NCI-H774 (cell line): ENCODE measurements at places on chromosomes 7 and 10.

GRCh38 chr10:23331567-23332301, 12.9 kb downstream of the C10orf67 start:
- DNase-seq = no peak

DNA sequence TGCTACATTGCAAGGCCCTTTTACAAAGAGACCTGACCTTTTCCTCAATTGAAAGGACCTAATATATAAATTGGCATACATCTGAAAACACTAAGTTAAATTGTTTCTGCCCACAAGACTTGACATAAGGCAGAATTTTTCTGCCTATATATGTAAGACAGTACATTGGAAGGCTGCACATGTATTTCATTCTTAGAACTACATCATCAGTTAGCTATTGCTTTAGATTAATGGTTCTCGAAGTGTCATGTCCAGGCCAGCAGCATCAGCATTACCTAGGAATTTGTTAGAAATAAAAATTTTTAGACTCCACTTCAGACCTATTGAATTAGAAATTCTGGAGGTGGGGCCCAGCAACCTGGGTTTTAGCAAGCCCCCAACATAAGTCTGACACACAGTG, 373.9 kb downstream of the LRRTM3 start:
- no peak for DNase-seq

DNA sequence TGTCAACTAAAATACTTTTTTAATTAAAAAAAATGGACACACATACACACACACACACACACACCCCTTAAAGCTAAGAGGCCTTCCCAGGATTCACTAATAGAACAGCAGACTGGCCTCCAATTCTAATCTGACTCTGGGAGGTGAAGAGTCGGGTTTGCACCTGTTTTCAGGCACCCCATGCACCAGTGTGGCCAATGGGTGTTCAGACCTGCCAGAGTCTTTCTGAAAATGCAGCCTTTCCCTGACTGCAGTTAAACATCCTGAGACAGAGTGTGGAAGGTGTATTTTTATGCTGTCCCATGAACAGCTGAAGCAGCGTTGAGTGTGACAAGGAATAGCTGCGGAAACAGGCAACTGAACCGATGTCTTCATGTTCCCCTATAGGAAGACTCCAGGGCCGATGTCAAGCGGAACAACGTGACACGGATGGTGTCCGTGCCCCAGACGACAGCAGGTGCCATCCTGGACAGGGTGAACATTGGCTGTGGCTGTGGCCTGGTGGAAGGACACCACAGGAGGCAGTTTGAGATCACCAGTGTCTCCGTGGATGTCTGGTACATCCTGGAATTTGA, 74.6 kb upstream of the LYZL2 start:
- no peak for DNase-seq

DNA sequence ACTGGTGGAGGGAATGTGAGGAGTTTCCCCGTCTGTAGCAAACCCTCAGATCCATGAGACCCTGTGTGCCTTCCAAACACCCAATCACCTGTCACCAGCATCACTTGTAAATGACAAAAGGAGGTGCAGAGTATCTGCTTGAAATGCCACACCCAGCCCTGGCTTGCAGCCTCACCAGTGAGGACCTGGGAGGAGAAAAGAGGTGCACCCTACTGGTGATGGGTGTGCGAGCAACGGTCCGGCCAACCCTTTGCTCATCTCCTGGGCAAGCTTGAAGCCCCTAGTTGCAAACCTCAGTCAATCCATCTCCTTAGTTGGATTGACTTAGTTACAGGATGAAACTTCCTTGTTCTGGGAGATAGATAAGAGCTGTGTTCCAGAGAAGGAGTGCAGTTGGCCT, 62.4 kb upstream of the WAPL start:
- no peak for DNase-seq

GRCh38 chr10:99394761-99395386, 35.5 kb downstream of the GOT1 start:
- DNase-seq = no peak
